ENCODE measurements at places on chromosomes 6 and 20.

DNA sequence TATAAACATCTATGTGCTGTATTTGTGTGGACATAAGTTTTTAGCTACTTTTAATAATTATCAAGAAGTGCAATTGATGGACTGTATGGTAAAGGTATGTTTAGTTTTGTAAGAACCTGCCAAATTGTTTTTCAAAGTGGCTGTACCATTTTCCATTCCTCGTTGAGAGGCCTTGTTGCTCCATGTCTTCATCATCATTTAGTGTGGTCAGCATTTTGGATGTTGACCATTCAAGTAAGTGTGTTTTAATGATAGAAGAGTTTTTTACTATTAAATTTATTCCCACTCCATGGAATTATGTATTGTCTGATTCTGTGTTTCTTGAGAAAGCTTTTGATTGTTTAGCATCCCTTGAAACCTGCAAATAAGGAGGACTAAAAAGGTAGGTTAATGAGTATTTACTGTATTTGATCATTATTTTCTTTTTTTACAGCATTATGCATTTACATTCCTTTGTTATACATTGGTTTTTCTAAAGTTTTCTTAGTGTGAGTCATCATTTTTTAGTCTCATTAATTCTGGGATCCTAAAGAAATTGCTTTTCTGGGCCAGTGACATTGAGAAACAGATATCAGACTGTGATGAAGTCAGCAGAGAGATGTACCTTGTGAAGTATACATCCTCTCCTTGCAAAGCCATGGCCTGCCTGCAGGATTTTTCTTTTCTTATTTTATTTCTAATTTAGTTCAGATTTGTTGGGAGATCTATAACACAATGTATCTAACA lies 312.8 kb upstream of the PTCHD4 start:
- no peak for DNase-seq

DNA sequence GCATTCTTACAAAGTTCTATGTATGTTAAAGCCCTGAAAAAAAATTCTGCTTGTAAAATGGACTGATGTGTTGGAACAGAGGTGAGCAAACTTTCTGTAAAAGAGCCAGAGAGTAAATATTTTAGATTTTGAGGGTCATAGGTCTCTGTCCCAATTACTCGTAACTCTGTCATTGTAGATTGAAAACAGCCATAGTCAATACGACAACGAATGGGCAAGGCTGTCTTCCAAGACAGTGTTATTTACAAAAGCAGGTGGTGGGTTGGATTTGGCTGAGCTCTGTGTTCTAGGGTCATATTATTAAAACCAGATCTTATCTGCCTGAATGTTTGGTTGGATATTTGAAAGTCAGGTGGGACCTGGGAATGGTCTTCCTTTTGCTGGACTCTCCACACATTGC lies 135.2 kb downstream of the EYA2 start:
- no peak for DNase-seq

- DNase-seq = no peak
Measured at GRCh38 chr6:116476002-116476678, 15.0 kb downstream of the CALHM6 start.

DNA sequence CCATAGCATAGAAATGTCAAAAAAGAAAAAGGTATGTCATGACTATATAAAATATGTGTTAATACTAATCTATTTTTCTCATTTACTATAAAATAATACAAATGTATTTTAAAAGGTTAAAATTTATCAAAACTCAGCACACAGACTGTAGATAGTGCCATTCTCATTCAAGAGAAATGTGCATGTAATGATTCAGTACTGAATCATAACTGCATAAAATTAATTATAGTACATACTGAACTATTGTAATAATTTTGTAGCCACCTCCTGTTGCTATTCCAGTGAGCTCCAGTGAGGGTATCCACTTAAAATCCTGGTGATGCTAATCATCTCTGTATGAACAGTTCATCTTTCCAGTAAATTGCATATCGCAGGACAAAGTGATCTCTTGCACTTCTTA lies 82.8 kb downstream of the HMGCLL1 start:
- DNase-seq = no peak

DNA sequence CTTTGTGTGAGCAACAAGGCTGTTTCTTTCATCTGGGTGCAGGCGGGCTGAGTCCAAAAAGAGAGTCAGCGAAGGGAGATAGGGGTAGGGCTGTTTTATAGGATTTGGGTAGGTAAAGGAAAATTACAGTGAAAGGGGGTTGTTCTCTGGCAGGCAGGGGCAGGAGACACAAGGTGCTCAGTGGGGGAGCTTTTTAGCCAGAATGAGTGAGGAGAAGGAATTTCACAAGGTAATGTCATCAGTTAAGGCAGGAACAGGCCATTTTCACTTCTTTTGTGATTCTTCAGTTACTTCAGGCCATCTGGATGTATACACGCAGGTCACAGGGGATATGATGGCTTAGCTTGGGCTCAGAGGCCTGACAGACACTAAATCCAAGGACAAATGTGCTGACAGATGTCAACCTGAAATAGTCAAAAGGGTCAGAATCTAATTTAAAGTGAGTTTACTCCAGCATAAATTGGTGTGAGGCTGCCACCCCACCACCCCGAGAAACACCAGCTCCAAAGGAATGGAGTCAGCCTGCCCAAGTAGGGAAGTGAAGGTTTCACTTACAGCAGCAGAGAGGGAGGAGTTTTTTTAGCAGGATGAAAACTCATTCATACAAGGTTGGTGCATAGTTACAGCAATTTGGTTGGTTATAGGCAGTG lies 560.0 kb upstream of the CDH4 start:
- no peak for DNase-seq

DNA sequence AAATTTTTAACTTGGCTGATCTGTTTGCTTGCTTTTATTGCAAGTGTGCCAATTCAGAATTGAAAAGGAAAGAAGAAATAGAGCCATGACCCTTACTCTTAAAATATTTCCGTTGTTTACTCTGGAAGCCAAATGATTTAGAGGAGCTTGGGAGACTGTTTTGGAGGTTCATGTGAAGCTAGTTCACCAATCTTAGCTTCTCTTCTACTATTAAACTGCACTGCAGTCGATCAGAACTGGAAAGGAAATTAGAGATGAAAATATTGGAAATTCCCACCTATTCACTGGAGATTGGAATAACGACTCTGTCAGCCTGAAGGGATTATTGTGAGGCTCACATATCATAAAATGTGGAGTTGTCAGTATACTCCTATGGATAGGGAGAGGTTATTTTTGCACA lies 81.8 kb downstream of the MLIP start:
- DNase-seq = no peak

DNA sequence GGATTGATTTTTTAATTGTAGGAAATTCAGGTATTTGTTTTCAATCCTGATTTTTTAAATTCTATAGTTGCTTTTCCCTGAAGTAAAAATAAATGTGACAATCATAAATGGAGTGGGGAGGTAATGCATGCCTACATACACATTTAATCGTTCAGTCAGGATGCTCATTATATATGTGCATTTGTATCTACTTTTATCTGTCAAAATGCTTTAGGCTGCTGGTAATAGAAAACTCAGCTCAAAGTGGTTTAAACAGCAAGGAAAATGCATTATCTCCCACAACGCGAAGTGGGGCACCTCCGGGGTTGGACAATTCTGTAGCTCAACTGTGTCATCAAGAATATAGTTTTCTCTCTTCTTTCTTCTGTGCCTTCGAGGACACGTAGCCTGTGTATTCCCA lies 116.4 kb upstream of the SASH1 start:
- no peak for DNase-seq

GRCh38 chr6:105880030-105880492 lies 206.1 kb upstream of the PRDM1 start:
- no peak for DNase-seq

DNA sequence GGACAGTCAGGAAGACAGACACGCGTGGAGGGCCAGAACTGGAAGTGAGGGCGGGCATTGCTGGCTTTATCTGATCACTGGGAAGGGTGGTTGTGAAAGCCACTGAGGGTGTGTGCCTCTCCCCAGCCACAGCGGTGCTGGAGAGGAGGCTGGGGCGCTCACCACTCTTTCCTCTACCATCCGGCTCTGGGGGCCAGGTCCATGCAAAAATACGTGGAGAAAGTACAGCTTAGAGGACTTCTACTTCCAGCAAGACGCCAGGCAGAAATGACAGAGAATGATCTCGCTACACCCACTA lies 148.8 kb upstream of the RPS6KA2 start:
- DNase-seq = no peak

DNA sequence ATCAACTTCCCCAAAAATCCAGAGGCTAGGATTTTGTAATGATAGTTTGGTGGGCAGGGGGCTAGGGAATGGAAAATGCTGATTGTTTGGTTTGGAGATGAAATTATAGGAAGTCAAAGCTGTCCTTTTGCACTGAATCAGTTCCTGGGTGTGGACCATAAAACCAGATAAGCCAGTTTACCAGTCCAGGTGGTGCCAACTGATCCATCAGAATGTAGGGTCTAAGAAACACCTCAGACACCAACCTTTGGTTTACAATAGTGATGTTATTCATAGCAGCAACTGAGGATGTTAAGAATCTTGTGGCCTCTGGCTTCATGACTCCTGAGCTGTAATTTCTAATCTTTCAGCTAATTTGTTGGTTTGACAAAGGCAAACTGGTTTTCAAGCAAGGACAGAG lies 496.6 kb upstream of the EPHA7 start:
- DNase-seq = no peak

DNA sequence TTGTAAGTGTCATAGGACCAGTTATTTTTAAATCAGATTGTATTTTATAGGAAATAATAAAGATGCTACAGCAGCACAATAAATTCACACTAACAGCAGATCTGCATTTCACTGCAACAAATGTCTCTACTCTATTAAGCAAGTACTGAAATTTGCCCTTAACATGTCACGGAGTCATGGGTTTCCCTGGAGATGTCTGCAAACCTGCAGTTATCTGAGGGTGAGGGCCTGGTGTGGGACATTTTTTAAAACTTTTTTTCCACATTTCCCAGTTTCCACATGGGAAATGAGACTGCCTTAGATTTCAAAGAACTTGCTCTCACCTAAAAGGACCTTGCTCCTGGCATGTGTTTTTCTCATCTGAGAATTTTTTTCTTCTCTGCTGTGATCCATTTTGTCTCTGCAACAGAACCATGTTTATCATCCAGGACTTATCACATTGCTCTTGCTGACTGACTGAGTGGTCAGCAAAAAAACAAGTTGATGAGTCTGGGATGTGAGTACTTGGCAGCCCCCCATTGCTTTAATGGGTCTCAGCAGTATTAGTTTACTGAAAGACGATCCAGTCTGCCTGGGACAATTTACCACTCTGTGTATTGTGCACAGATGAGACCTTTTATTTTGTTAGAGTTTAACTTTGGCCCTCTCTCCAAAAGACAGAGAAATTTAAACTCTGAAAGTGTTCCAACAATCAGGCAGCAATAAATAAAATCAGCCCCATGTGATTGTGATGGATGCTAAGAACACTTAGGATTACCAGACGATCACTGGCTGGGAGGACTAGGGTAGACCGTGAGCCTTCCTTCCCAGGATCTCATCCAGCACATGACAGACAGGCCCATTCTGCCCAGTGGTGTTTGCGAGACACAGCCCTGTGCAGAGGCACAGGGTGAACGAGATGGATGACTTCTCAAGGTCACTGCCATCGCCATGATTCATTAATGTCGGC lies 268.8 kb downstream of the BTBD9 start:
- DNase-seq = no peak

GRCh38 chr20:63553251-63553932 lies 567 bp upstream of the FNDC11 start:
- DNase-seq = peak; percentile 88

- no peak for DNase-seq
Measured at GRCh38 chr6:144757730-144758129, 472.6 kb downstream of the UTRN start.

- no peak for DNase-seq
Measured at GRCh38 chr6:32149932-32150870, 1.5 kb downstream of the PRRT1 start.

GRCh38 chr20:63054103-63054474 lies 47.3 kb upstream of the BHLHE23 start:
- no peak for DNase-seq

GRCh38 chr6:41645007-41645618 lies 6.8 kb downstream of the MDFI start:
- no peak for DNase-seq

GRCh38 chr6:5084781-5085647 lies at the start of gene PPP1R3G:
Gene PPP1R3G (plus strand): TSS chr6:5085341. CDS start chr6:5085486, 145 bp downstream.
- DNase-seq = peak; percentile 73

- DNase-seq = no peak
Measured at GRCh38 chr6:134525190-134525868, 207.4 kb upstream of the SGK1 start.

DNA sequence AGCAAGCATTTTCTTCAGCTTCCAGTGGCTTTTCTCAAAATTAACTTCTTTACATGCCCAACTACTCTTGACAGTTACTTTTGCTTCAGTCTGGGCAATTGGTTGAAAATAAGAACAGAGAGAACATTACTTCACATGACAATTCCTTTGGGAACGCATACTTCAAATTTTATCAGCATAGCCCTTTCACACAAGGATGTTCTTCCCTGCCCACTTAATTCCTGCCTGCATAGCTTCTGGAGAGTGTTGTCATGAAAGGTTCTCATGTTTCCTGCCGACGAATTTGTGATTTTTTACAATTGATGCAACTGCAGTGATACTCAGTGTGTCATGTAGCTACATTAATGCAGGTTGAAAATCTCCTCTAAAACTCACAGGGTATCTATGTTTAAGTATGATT lies 22.0 kb upstream of the SNRNP48 start:
- no peak for DNase-seq

GRCh38 chr6:98230250-98230649 lies 604.1 kb upstream of the POU3F2 start:
- DNase-seq = no peak

DNA sequence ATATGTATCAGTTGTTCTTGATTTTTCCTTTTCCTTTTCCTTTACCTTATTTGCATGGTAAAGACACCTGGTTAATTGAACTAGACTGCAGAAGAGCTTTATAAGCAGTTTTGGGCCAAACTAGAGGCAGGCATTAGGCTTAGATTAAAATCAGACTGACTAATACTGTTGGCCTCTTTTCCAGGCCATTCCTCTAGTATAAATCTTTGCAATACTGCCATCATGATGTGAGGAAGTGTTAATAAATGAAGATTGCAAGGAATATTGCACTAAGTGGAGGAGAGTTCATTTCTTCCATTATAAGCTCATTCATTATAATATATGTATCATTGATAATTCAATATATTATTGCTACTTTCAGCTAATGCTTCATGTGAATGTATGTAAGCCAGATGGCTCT lies 163.8 kb downstream of the MMUT start:
- no peak for DNase-seq

DNA sequence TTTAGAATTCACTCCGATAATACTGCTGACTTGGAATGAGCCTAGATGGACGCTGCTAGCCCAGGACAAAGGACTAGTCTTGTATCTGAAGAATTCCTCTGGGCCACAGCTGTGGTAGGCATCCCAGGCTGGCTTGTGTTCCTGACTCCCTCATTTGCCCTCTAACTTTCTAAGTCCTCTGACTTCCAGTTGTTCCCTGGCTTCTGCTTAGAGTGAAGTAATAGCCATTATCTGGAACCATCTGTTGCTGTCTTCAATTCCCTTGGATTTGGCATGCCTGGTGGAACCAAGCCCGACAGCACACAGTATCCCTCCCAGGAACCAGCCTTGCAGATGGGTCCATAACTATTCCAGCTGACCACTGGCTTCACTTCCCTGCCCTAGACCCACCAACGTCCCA lies 376.0 kb downstream of the SYNE1 start:
- no peak for DNase-seq
